ENCODE measurements at places on chromosomes 11 and 22.

DNA sequence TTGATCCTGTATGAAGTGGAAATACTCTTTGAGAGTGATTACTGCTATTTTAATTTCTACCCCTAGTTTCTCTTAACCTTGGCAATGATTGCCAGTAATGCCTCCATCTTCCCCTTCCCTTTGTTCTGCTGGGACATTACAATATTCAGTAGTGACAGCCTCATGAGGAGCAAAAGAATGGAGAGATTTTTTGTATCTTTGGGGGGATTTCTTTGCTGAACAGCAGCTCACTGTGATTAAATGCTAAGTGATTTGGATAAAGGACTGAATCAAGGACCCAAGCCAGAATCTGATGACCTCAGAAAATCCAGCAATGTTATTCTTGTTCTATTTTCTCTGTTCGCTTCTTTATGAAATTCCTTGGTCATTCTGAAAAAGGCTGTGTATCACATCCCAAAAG lies 7.0 kb upstream of the SLC1A2 start:
- no peak for DNase-seq

DNA sequence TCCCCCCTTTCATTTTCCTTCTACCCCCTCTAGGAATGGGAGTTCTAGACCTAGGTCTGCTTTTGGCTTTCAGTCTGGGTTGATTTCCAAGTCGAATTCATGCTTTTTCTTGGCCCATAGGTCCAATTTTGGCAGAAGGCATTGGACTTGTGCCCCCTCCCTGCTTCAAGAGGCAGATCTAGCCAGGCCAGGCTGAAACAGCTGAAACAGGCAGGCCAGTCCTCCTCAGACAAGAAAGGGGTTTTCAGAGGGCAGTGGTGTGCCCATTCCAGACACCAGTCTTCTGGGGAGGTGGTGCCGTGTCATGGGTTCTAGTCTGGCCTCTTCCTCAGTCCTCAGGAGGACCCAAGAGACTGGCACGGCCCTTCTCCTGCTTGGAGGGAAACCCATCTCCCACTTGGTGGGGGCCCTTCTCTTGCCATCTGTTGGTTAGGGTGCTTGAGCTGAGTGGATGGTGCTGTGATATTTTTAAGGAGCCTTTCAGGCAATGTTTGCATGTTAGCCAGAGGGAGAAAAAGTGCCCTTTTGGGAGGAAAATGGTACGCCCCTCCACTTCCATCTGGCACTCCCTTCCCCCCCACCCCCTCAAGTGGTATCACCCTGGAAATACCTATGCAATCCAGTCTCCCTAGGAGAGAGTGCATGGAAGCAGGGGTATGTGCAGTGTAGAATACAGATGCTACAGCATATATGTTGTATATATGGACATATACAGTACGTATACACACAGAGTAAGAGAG lies 53.6 kb downstream of the SYT13 start:
- DNase-seq, result no peak

GRCh38 chr11:44286268-44286880 lies 23.6 kb downstream of the ALX4 start:
- peak; percentile 51 for DNase-seq

DNA sequence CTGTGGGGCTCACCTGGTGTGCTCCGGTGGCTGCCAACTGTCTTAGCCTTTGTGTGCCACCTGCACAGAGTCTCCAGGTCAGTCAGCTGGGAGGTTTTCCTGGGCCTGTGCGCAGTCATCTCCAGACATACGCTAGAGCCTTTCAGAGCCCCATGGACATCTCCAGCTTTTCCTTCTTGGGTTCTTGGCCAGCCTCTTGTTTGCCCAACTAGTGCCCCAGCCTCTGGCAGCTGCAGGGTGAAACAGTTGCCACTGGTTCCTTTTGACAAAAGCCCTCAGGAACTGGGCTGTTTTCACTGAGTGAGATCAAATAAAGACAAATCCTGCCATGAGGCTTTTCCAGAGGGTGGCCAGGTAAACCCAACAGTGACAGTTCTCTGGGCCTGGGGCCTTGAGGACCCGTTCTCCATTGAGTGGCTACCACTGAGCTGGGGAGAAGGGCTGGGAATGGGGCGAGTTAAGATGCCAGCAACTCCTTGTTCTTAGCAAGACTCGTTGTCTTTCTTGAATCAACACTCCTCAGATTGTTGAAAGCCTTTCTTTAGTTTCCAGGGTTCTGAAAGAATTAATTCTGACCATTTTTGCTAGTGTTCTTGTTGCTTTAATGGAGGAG lies 16.7 kb upstream of the RANBP1 start:
- no peak for DNase-seq

- DNase-seq, result no peak
These were observed 17.8 kb upstream of the CCDC179 start for GRCh38 chr11:22878039-22878438.

- DNase-seq, result no peak
These were observed 620 bp upstream of the ANO5 start for GRCh38 chr11:22192289-22192641.

DNA sequence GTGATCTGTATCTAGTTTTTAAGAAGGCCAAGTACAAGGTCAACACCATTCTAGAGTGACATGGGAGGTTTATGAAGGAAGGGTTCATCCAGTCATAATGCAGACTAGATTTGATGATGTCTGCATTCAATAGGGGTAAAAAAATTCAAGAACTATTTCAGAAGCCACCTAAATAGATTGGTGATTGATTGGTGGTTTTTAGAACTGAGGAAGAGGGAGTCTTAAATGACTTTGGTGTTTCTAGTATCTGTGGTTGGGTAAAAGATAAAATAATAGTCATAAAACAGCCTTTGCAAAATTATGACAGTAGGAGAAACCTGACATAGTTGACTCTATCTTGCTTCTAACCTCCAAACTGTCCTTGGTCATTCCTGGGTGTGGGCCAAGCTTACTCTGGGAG lies 114.1 kb downstream of the OPCML start:
- no peak for DNase-seq

GRCh38 chr11:45180848-45181192 lies 34.4 kb downstream of the PRDM11 start:
- DNase-seq, result peak; percentile 23

GRCh38 chr11:124098141-124098540 lies 17.1 kb upstream of the VWA5A start:
- DNase-seq, result no peak

GRCh38 chr11:29251738-29252137 lies 765.1 kb downstream of the KCNA4 start:
- peak; percentile 94 for DNase-seq

- DNase-seq, result no peak
These were observed 21.2 kb downstream of the PDGFD start for GRCh38 chr11:104142698-104143097.

GRCh38 chr22:43520632-43521039 lies 108.8 kb downstream of the MPPED1 start:
- DNase-seq, result no peak

DNA sequence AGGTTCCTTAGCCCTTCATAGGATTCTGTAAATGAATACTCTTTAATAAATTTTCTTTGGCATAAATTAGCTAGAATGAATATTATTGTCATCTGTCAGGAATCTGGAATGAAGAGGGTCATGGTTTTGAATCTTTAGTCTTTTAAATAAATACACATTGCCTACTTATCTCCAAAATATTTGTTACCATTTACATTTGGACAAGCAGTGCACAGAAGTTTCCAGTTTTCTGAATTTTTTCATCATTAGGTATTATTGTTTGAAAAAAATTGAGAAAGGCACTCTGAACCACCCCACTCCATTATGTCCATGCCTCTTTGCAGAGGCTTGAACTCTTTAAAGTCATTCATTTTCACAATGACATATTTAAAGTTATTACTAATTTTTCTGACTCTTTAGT lies 549.0 kb upstream of the LUZP2 start:
- DNase-seq, result no peak

- no peak for DNase-seq
These were observed 645.8 kb downstream of the DLG2 start for GRCh38 chr11:84981301-84981700.

GRCh38 chr11:68461575-68461917 lies 994 bp downstream of the PPP6R3 start:
- DNase-seq, result no peak

- DNase-seq, result no peak
These were observed 540.5 kb downstream of the DLG2 start for GRCh38 chr11:85086504-85087284.

DNA sequence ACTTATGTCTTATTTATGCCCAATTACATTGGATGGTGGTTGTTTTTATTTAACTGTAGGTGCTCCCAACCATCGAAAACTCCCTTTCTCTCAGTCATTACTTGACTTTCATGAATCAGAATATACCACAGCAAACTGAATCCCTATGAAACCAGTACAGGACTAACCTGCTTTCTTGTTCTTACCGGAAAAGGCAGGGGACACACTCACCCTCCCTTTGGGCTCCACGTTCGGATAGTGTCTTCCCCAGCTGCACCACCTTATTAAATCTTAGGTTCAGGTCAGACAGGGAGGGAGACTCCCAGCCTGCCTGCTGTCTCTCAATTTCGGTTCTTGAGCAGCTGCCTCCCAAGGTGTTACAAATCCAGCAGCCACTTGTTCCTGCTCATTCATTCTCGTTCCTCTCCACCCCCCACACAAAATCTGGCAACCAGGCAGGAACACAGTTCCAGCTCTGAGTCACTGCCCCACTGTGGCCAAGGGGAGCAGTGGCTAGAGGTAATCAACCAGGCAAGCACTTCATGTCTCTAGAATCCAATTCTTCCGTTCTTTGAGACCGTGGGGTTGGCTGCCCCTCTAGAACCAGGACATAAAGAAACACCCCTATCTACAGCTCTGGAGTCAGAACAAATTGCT lies 133.0 kb downstream of the PLEKHA7 start:
- no peak for DNase-seq

DNA sequence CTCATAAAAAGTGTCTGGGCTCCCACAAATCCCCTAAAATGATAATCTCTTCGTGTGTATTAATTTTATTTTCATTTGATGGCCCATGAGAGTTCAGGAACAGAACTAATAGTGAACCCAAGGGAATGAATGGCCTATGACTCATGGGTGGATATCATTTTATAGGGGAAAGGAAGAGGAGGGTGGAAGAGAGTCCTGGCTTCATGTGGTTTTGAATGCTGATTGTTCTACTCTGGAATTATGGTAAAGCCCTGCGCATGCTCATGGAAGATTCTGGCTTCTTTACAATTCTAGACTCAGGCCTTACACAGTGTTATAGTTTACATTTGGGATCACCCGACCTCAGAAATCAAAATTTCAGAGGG lies 35.2 kb downstream of the MAML2 start:
- DNase-seq, result no peak

DNA sequence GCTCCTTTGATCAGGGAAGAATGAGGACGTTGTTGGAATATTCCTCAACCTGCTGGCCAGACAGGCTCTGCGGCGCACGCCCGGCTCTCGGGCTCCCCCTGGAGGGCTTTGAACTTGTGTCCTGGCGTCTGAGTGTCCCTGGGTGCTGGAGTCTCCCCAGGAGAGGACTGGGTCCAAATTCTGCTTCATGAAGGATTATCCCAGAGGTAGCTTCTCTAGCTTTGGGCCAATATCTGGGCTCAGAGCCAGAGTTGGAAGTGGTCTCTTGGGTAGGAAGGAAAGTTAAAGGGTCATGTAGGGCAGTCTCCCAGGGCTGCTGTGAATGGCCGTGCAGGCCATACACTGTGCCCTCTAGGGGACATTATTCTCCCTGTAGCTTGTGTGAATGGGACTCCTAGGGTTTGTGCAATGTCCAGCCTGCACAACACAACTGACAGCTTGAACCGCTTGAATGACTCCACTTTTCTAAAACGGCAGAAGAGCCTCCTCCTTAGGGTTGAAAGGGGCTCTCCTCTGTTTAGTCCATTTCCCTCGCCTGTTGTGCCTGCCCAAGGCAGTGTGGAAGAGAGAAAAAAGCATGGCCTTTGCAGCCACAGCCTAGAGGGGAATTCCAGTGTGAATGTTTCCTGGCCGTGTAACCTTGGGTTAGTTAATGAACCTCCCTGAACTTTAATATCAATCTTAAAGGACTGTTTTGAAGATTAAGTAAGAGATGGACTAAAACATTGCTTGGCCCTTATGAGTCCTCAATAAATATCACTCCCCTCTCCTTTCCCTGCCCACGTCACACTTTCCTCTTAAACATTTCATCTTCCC lies 111.2 kb upstream of the THY1 start:
- DNase-seq, result peak; percentile 77

DNA sequence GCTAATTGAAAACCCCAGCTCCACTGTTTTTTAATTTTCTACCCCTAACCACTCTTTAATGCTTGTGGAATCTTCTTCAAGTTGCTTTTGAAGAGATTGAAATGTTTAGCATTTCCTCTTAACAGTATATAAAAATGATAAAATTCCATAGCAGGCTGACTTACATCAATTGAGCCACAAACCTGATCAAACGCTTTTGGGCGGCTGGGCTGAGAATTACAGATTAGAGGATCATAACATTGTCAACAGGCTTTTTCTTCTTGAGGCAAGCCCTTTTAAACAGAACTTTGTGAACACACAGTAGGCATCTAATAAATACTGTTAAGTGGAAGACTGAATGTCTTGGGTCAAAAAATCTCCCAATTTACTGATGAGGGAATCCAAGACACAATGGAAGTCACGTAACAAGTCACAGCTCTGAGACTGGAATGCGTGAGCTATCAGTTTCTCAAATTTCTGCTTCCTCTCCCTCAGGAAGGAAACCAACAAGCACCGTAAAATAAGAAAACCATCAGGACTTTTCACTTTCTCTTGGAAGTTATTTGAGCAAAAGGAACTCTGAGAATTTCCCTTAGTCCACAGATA lies 50.0 kb upstream of the CCDC89 start:
- DNase-seq, result no peak

DNA sequence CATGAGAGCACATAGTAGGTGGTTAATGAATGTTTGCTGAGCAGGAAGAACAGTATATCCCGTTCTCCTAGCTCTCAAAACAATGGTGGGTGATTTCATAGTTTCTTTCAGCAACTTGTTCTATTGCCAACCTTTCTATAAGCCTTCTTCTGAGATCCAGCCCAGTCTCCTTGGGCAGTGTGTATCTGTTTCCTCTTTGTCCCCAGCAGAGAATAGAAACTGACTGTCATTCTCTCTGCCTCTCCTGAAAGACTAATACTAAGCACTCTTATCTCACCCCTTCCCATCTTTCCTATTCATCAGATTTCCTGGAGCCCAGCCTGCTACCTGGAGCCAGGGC lies 272.9 kb downstream of the ST3GAL4 start:
- no peak for DNase-seq

DNA sequence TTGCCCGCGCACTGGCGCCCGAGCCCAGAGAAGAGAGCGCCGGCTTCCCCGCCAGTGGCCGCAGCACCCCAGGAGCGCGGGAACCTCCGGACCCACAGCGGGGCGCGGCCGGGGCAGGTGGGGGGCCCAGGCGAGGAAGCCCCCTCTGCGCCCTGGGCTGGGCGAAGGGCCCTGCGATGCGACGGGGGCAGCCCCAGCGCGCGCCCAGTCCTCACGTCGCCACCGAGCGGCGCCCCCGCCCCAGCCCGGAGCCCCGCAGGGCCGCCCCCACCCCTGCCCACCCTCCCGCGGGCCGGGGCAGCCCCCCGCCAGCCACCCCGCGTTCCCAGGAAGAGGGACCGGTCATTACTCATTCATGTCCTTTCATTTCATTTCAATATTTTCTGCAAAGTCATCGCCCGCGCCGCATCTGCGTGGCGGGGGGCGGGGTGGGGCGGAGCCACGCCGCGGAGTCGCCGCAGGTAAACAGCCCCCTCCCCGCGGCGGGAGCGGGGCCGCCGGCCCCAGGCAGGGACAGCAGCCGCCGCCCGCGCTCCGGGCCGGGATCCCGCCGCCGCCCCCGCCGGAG lies 673 bp upstream of the PANX2 start:
- DNase-seq, result no peak

Data from MV-4-11 (cell line).